Astrocyte of the spinal cord (primary cell): ENCODE measurements at places on chromosomes 5 and 9.

- no peak for DNase-seq
Observed at GRCh38 chr5:77851176-77852067, 75.3 kb upstream of the TBCA start.

DNA sequence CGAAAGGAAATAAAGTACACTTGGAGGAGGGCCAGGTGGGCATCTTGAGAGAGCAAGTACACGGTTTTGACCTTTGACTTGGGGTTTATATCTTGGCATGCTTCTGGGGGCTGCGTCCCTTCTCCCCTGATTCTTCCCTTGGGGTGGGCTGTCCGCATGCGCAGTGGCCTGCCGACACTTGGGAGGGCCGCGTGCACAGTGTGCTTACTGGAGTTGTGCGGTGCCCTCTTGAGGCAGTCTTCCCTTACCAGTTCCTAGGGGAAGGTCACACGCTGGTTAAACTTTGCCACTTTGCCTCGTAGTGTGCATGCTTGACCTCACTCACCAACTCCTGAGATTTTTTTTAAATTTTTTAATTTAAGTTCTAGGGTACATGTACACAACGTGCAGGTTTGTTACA lies 4.3 kb upstream of the CLPTM1L start:
- no peak for DNase-seq

- DNase-seq: no peak
Observed at GRCh38 chr9:91208419-91208745, 153.3 kb downstream of the AUH start.

- no peak for DNase-seq
Observed at GRCh38 chr9:89606624-89607311, 2.0 kb downstream of the GADD45G start.

- DNase-seq: no peak
Observed at GRCh38 chr9:87406543-87407166, 91.0 kb upstream of the DAPK1 start.

GRCh38 chr5:66922881-66923280 lies 273.7 kb downstream of the CD180 start:
- DNase-seq: no peak

- no peak for DNase-seq
Observed at GRCh38 chr5:80738466-80738865, 83.7 kb upstream of the DHFR start.

- no peak for DNase-seq
Observed at GRCh38 chr5:50792843-50793242, 126.4 kb downstream of the PARP8 start.

- no peak for DNase-seq
Observed at GRCh38 chr9:34684816-34685215, 6.3 kb downstream of the CCL19 start.

- no peak for DNase-seq
Observed at GRCh38 chr5:154758493-154758892, 3.3 kb downstream of the LARP1 start.

- no peak for DNase-seq
Observed at GRCh38 chr5:65796751-65797316, 74.8 kb downstream of the NLN start.

- DNase-seq: no peak
Observed at GRCh38 chr5:61207884-61208283, 45.6 kb upstream of the SMIM15 start.

DNA sequence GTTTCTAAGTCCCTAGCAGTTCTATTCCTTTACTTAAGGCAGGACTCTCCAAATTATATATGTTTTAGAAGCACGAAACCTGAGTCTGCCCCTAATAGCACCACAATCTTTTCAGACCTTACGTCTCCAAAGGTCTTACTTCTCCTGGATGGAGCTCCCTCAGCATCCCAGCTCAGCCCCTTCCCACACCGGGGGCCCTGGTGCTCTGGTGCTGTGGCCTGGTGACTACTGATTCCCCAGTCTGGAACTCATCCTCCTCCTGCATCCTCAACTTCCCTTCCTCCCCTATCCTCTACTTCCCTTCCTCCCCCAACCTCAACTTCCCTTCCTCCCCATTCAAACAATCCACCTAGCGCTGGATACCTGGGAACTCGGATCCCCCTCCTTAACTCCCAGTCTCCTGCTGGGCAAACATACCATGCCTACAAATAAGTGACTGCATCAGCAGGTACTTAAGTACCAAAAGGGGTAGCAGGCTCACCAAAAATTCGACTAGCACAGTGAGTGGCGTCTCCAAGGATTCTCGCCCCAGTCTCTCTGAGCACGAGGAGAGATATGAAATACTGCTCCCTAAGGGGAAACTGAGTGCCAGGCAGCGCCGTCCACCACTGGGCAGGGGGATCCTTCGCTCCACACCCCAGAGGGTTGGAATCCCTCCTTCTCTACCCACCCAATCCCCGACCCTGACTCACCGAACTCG lies 831 bp downstream of the IGFBPL1 start:
- DNase-seq: no peak

GRCh38 chr5:87074934-87075541 lies 192.6 kb upstream of the RASA1 start:
- DNase-seq: no peak

DNA sequence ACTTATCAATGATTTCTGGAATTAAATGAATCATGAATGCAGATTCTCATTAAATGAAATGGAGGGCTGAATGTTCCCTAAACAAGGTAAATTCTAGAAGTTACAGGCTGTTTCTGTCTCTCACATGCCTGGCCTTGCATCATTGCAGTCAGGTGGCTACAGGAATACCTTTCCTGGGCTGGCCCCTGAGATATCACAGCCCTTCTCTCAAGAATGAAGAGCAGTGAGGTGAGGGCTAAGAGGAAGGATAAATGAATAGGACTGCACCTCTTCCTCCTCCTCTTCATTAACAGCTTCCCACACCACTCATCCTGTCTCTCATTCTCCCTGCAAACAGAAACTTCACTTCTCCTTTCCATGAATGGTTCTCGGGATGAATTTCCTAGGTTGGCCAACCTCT lies 22.5 kb downstream of the ARHGEF28 start:
- DNase-seq: no peak

- DNase-seq: no peak
Observed at GRCh38 chr9:6656614-6657300, 11.2 kb upstream of the GLDC start.

- no peak for DNase-seq
Observed at GRCh38 chr9:89437772-89438171, 60.1 kb downstream of the SEMA4D start.

GRCh38 chr5:167671176-167671575 lies 620.3 kb upstream of the WWC1 start:
- DNase-seq: peak; percentile 23

DNA sequence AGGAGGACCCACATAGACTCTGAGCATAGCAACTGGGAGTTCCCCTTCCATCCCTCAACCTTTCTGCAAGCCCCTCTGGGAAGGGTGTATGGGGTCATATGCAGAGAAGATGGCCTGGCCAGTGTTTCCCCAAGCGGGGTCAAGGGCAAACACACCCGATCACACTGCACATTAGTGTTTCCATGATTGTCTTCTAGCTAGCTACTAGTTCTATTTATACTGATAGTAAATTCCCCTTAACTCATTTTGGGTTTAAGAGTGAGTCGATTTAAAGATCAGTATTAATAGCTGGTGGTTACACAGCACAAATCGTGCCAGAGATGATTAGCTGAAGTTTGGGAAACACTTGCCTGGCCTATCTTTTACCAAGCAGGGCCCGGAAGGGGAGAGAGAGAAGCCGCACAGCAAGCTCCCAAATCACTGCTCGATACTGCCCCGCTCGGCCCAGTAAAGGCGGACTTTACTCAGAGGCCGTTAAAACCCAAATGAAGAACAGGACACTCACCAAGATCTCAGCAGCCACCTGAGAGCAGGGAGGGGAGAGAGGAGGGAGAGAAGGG lies 29.4 kb upstream of the TNIP1 start:
- no peak for DNase-seq

DNA sequence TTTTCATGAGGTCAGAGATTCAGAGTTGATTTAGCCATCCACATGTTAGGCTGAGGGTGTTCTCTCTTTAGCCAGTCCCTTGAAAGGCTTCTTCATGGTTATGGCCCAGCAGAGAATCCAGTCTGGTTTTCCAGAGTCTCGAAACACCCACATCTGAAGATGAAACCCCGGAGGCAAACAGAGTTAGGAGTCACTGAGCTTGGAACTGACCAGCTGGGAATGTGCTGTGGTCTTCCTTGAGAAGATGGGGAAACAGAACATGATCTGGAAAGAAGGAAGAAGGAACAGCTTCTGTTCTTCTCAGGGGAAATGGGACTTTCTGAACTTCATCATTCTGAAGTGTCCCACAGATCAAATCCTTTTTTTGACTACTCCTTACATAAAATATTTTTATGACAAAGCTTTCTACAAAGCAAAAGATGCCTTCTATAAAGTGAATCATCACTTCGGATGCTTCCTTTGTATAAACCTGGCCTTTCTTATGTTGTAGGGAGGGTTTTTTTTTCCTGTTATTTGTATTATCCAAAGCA lies 45.4 kb downstream of the ZNF618 start:
- no peak for DNase-seq

- peak; percentile 65 for DNase-seq
Observed at GRCh38 chr5:130337179-130337888, 433.1 kb downstream of the CHSY3 start.
